Ureter (tissue), 1 donor: ENCODE measurements at places on chromosomes 13 and 19. TPM values are rescaled to one million over a fixed set of nuclear protein-coding genes. Genes with fewer than 3 reads are reported as not detected.

TEX101 gene
- not detected for total RNA-seq

GNG7 gene
- 6.2 TPM for total RNA-seq

FXYD1 gene
- total RNA-seq, result 50.2 TPM

PNKP gene
- total RNA-seq, result 122 TPM

MIA gene
- total RNA-seq, result not detected

SERP2 gene
- total RNA-seq, result 10.6 TPM

DNA sequence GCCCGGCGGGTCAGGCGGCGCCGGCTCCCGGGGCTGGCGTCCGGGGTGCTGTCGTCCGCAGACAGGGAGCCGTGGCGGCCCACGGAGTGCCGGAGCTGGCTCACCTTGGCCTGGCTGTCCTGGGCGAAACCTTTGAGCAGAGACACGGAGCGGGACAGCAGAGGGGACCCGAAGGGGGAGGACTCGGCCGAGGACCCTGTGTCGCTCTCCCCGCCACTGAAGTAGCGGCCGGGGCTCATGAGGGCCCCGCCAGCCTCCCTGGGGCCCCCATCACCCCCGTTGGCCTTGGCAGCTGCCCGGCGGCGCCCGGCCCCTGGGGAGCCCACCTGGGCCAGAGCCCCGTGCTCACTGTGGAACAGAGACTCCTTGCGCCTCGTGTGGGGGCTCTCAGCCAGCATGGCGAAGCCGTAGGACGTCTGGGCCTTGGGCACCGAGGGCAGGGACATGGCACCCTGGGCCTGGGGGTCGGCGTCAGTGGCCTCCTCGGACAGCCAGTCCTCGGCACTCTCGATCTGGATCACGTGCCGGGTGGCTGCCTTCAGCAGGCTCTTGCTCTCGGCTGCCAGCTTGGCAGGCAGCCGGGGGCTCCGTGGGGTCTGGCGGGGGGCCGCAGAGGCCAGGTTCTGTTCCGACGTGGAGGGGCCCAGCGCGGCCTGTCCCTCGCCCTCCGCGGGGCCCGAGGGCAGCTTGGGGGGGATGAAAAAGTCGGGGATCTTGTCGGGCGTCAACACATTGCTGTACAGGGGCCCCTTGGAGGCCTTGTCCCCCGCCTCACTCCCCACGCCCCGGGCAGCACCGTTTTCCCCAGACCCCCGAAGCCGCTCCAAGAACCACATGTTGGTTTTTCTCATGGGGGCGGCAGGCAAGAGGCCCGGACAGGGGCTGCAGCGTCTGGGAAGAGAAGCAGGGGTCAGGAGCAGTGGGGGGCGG is 1.2 kb downstream of the C2CD4C start:
- no peak for DNase-seq

DNA sequence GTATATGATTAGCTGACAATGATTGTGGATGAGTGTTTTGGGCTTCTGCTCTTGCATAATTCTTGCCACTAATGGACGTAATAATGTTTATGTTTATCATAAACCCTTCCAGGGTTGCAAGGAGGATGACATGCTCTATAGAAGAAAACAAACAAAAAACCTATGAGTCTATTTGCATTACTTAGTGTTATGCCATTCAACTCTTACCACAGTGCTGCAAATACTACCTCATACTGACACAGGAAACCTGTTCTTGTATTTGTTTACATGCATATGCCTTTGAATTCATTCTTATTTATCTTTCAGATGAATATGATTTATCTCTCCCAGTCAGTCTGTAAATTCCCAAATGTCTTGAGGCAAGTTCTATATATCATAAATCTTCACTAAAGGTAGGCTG is 39.6 kb upstream of the FREM2 start:
- DNase-seq, result no peak

GRCh38 chr19:31671411-31672035 is 322.3 kb upstream of the TSHZ3 start:
- no peak for DNase-seq

DNA sequence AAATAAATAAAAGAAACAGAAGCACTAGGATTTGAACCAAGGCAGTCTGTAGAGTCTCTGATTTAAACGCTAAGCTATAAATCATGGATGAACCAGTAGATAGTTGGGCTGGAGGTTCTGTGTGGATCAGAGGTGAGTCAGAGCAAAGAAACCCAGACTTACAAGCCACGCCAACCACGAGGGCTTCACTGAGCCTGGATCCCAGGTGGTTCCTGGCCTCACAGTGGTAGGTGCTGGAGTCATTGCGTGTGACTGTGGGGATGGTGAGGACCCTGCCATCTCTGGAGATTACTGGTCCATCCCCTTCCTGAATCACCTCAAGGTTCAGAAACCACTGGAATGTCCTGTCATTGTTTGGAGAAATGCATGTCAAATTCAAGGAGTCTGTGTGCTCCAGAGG is 19.3 kb upstream of the CEACAM20 start:
- no peak for DNase-seq

DNA sequence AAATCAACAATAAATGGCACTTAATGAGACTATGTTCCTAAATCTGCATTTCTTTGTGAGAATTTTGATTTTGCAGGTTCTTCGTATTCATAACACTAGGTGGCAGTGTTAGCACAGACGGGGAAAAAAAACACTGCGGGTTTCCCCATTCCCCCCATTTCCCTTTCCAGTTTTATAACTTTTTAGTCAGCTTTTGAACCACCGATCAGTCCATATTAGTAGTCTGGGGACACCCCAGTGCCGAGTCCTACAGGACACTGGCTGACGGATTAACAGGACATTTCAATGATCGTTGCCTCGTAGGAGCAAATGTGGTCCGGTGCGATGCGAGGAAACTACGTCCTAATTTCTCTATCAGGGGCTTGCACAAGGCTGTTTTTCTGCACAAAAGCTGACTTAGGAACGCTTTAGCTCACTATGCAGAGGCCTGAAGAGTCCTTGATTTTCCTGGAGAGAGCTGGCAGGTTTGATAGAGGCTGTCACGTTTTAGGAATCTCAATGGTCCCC is 234.3 kb downstream of the LMO7 start:
- no peak for DNase-seq

- no peak for DNase-seq
These were observed 62.2 kb downstream of the DCT start for GRCh38 chr13:94417294-94417693.

DNA sequence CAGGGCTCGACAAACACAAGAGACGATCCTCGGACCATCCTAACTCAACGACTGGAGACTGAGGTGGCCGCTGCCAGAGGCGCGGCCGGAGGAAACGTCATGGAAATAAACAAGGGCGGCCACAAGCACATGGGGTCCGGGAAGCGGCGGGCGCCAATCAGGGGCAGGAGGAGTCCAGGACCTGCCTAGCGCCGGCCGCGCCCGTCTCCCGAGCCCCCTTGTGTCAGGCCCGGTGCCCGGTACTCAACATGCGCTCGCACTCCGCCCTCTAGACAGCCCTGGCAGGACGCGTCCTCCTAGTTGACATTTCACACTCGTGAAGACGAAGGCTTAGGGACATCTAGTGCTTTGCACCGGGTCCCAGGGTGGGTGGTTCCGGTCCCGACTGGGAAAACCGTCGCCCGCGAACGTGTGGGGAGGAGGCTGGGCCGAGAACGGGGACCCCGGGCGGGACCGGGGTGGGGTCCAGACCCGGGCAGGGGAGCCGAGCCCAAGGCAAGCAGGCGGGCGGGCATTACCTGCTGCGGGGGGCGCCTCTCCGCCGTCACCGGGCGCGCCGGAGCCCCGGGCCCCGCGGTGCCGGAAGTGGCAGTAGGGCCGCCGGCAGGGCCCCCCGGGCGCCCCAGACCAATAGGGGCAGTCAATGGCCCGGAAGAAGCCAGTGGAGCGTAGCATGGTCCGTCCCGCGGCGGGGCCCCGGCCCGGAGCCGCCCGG is 442 bp downstream of the REXO1 start:
- no peak for DNase-seq

GRCh38 chr13:33352041-33352440 is 66.5 kb upstream of the STARD13 start:
- DNase-seq, result no peak

DNA sequence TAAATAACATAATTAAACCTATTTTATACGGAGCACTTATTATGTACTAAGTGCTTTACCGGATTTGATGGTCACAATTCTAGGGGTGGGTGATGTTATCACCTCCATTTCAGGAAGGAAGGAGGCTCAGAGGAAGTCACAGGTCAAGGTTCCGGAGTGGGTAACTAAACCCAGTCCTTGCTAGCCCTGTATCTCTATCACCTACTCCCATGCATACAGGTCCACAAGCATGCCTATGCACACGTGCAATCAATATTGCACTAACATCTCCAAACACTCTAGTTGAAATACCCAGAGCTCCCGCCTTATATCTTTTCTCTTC is 17.8 kb upstream of the FOSB start:
- no peak for DNase-seq

- DNase-seq, result no peak
These were observed 209.1 kb downstream of the DIAPH3 start for GRCh38 chr13:59954601-59955000.

DNA sequence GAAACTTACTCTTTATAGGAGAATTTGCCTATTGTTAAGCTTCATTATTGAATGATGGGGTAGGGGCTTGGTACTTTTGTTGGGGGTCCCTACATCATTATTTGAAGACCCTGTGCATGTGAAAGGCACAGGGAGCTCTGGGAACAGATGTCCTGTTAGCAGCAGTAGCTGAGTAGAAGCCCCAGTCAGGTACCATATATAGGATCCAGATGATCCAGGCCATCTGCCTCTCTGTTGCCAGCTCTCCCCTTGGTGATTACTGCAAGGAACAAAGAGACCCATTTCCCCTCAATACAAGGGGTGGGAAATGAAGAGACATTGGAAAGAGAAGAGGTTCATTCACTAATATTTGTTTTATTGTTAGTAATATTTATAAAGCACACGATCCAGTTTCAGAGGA is 4.4 kb upstream of the MTMR6 start:
- DNase-seq, result no peak

DNA sequence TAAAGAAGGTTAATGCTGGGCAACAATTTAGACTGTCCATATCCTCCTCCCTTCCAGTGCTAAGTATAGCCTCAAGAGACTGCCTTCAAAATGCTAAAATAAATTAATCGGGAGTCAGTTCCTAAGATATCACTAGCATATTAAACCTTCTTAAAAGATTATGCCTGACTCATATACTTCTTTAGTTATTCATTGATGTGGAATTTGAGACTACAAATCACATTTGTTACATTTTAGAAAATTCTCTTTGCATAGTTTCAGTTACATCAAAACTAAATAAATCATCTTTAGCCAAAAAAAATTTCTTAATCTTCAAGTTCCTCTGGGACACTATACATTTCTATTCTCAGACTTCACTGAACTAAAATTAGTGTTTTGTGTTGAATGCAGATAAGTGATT is 769.1 kb downstream of the PCDH9 start:
- no peak for DNase-seq

- no peak for DNase-seq
These were observed 47.5 kb upstream of the SLC7A9 start for GRCh38 chr19:32916969-32917615.

GRCh38 chr13:76425935-76426334 is 460.3 kb downstream of the KCTD12 start:
- no peak for DNase-seq
